ENCODE measurements at places on chromosomes 5 and 9.

DNA sequence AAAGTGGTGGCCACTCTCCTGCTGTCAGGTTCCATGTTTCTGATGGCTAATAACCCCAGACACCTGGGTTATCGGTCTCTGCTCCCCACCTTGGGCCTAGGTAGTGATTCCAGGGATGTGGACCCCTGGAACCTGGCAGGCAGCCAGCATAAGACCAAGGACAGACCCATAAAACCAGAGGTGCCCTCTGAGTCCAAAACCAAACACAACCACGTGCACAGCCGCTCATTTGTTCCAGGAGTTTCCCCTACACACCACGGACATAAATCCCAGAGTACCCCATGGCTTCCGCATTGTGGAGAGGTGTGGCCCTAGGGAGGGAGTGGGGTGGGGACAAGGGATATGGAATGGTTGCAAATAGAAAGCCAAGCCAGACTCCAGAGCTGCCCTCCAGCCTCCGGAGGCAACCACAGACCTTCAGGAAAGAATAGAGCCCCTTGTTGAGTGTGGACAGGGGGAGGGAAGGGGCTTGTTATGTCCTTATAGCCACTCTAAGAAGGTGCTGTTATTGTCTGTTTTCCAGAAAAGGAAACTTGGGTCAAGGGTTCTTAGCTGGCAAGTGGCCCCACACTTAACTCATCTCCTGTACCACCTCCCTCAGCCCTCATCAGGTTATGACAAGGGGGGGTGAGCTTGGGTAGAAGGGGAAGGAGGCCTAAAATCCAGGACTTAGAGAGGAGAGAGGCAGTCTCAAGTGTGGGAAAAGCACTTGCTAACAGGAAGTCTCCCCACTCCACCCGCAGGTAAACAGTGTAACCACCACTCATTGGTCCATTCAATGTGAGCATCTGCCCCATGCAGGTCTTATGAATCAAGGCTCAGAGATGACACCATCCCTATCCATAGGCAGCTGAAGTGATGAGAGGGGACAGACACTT is 23.6 kb upstream of the CYSTM1 start:
- DNase-seq: no peak

GRCh38 chr9:92008041-92008440 is 58.0 kb upstream of the ROR2 start:
- DNase-seq: no peak

DNA sequence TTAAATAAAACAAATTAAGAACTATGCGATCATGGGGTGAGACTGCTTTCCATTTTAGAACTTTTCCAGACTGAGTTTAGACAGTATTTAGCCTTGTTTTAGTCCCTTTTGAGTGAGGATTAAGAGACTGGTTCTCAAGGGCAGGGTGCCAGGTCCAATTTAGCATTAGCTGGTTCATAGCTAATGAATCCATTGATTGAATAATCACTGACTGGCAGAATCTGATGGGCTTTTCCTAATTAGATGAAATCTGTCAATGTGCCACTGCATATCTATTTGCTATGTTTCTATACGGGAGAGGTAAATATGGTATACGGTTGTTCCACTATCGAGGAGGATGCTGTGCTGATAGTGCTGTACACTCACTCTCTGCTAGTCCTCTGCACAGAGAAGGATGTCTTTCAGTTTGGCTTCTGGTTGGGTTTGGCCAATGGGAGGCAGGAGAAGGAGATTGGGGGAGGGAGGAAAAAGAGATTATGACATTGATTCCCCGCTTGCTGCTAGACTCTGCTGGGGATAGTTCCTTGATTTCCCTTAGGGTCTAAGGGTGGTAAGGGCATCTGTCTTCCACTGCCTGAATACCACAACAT is 496.6 kb downstream of the CTNND2 start:
- DNase-seq: no peak

- no peak for DNase-seq
These were observed 210.1 kb upstream of the ZNF608 start for GRCh38 chr5:124956471-124957029.

GRCh38 chr5:59115345-59115744 is 532.5 kb downstream of the RAB3C start:
- no peak for DNase-seq

- no peak for DNase-seq
These were observed 136.6 kb upstream of the COL5A1 start for GRCh38 chr9:134505032-134505431.

DNA sequence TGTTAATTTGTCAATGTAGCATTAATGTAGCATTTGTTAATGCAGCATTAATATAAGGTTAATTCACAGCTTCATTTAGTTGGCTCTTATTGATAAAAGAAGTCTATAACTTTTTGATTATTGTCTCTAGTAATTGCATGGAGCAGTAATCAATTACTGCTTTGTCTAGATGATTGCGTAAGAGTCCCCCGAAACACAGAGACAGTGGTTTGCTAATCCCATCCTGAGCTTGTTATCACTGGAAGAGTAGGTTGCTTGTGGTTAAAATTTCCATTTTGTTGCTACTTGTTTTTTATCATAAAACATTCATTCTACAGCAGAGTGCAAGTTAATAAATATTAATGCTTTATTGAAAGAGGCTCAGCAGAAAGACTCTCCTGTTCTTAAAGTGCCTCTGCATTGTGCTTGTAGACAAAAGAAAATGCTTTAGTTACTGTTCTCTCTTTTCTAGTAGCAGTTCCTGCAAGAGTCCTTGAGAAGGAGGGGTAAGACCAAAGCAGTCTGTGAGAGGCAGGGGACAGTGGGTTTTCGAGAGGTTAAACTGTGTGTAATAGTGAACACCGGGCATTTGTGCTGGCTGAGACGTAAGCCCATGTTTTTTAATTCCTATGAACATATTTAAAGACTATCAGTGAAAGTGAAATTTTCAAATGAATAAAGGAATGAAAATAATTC is 291.7 kb downstream of the TRPM3 start:
- DNase-seq: no peak

GRCh38 chr9:109182940-109183798 is 16.1 kb upstream of the FRRS1L start:
- no peak for DNase-seq

DNA sequence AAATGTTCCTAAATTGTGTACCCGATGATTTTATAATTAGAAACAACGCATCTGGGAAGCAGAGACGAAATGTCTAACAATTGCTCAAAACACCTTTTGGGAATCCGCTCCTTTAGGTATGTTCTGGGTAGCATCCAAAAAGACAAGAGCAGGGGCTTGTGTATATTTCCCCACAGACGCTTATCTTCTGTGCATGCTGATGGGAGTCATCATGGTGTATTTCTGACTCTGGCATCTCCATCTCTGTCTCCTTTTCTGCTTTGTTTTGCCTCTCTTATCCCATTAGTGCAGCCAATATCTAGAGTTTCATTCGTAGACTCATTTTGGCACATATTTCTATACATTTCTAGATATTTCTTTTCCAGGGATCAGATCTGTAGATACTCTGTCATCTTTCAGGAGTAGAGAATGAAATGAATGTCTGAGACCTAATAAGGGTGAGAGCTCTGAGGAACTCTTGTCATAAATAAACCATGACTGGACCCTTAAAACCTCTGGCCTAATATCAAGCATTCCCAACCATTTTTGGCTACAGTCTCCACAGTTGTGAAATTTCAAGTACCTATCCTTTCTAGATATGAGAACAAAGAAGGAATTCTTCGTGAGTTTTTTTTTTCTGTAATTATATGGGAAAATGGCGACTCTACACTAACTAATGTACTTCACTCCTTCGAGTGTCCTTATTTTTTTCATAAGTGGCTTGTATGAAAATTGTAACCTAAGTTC is 508.2 kb downstream of the ACTL7B start:
- no peak for DNase-seq

GRCh38 chr5:145441228-145441627 is 393.9 kb downstream of the PRELID2 start:
- no peak for DNase-seq

GRCh38 chr9:136148766-136149165 is 30.1 kb upstream of the TMEM250 start:
- no peak for DNase-seq

DNA sequence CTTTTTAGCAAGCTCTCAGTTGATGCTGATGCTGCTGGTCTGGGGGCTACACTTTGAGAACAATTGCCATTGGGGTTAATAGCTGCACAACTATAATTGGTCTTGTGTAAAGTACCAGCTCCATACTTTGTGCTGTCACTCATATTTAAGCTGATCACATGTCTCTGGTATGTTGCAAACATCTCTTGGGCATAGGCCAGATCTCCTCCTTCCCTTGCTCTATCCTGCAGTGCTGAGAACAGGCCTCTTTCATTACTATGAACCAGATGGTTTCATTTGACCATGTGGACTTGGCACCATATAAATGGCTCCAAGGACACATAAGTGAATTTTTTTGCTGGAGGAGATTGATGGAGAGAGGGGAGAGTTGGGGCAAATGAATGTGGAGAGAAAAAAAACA is 48.4 kb downstream of the DMRT2 start:
- no peak for DNase-seq

DNA sequence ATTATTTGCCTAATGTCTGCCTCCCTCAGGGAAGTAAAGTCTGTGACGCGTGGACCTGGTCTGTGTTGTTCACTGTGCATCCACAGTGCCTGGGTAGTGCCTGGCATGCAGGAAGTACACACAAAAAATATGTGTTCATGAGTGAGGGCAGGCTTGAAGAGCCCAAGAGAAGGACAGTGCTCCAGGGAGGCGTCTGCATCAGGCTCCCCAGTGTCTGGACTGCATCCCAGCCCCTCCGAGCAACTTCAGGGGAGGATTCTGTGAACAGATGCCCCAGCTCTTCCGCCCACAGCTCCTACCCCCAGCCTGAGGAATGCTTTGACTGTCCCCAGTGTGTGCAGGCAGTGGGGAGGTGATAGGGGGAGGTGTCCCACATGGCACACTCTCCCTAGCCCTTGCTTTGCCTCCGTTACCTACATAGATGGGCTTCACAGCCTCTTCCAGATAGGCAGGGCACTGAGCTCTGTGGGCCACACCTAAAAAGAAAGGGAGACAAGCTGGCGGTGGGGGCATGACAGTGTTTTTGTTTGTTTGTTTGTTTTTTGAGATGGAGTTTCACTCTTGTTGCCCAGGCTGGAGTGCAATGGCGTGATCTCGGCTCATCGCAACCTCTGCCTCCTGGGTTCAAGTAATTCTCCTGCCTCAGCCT is 25.4 kb downstream of the IRF1 start:
- no peak for DNase-seq

- DNase-seq: no peak
These were observed 772.1 kb upstream of the CDH9 start for GRCh38 chr5:27810458-27810857.

DNA sequence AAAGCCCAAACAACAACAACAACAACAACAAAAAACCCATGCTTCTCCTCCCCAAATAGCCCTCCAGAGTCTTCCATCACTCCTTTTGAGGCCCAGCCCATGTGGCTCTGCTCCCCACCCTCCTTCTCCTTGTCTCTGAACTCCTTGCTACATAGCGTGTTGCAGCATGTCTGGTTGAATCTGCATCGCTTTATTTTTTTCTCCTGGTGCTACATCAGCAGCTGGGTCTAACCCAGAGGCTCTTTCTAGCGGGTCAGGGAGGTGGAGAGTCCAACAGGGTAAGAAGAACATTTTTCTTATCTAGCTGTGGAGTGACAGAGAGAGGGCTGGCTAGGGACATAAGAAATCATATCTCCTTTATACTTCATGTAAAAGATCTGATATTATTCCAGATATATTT is 18.4 kb downstream of the NXNL2 start:
- no peak for DNase-seq

DNA sequence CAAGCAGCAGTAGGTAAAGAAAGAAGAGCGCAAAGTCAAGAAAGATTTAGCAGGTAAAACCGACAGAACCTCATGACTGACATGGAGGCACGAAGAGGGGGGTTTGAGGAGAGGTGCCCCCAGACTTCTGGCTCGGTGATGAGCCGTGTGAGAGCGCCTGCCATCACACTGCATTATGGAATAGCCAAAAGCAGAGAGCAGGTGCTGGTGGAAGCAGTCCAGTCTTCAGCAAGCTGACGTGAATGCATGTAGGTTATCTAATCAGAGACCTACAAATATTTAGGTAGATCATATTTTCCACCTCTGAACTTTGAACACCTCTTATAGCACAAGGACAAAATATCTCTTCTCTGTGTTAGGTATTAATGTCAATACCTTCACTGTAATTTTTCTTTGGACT is 68.4 kb downstream of the RNF130 start:
- DNase-seq: no peak

GRCh38 chr5:11384441-11385250 is 519.6 kb downstream of the CTNND2 start:
- DNase-seq: peak; percentile 31

DNA sequence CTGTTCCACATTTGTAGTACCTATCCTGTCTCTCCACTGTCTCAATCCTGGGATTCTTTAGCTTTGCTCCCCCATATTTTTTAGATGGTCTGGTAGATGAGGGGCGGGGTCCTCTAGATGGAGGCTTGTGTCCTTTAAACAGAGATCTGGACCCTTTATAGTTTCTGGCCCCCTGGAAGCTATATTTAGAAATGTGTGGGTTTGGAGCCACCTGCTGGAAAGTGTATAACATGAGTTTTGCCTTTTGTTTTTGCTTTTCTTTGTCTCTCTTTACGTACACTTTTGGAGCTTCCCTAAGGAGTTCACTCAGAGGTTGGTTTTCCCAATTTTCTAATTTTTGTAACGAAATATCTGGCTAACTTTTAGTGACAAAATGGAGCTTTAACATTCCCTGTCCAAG is 110.7 kb downstream of the CFAP95 start:
- DNase-seq: no peak

DNA sequence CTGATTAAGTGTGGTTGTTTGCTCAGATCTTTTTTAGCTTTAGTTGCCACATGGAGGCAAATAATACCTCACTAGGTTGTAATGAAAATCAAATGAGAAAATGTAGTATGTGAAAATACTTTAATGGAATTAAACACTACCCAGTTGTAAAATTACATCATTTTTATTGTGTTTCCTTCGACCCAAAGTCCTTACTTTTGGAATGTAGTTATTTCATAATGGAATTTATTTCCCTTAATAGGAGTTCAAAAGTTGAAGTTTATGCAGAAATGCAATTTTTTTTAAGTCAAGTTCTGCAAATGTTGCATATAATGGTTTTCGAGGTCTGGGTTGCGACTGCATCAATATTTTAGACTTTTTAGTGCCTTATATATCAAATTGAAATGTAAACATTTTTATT is 31.0 kb downstream of the TNPO1 start:
- no peak for DNase-seq

GRCh38 chr5:155057626-155058025 is 44.1 kb downstream of the KIF4B start:
- no peak for DNase-seq

- no peak for DNase-seq
These were observed 316.3 kb downstream of the GABRB2 start for GRCh38 chr5:161230221-161230620.

DNA sequence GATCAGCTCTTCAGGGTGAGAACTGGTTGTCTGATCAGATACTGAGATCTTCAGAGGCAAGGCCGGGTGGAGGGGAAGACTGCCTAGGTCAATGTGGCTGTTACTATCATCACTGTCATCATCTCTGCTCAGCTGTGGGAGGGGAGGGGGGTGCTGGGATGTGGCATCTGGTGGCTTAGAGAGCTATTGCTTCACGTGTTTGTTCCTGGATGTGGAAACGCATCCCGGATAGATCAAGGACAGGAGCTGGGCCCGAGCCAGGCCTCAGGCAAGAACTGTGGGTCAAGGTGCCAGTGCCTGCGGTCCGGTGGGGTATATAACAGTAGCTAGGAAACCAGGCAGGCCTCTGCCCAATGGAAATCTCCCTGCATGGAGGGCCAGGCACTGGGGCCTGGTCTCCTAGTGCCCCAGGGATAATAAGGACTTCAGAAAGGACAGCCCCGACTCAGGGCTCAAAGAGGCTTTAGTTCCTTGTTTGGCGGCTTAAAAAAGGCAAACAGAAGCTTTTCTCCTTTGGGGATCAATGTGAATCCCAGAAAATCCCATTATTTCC is 30.3 kb upstream of the TIFAB start:
- DNase-seq: no peak

- no peak for DNase-seq
These were observed 83.1 kb upstream of the IL6ST start for GRCh38 chr5:56077796-56078233.

Measured in amygdala (tissue), 56 donors.